ENCODE measurements at places on chromosomes 4 and X.
A peak's percentile ranks its signal among the peaks of the same experiment; 100 is the strongest.

- no peak for DNase-seq
Measured at GRCh38 chr4:182280436-182281111, 37.4 kb downstream of the TENM3 start.

DNA sequence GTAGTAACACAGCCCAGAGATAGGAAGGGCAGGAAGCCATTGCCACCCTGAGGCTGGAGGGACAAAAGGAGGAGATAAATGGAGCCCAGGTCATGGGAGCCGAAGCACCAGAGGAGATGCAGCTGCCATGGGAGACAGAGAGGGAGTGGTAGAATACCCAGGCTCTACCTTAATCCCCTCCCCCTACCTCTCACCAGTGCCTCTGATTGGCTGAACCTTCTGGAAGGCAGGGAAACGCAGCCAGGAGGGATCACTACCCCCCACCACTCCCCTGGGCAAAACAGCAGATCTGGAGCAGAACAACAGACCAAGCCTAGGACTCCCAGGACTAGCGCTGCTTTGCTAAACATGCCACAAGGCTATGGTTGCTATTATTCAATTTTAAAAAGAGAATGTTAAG, 114.2 kb downstream of the ZNF827 start:
- DNase-seq = no peak

- DNase-seq = peak; percentile 12
Measured at GRCh38 chr4:8144359-8144758, 14.3 kb downstream of the ABLIM2 start.

GRCh38 chr4:151358266-151358665, 32.9 kb upstream of the SH3D19 start:
- no peak for DNase-seq

DNA sequence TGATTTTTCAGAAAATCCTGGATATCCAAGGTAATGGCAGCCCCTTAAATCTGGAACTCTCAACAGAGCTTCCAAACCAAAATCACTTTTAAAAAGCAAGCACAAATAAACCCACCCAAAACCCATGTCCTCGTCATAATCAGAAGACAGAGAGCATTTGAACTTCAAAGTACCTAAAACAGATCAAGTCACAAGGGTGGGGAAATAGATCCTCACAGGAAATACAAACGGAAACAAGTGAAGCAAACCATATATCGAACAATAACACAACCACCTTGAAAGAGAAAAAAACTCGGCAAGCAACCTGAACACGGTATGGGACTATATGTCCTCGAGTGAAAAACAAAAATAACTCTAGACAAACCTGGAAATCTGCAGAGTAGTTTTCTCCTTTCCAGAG, 15.9 kb upstream of the CCNQ start:
- DNase-seq = no peak

DNA sequence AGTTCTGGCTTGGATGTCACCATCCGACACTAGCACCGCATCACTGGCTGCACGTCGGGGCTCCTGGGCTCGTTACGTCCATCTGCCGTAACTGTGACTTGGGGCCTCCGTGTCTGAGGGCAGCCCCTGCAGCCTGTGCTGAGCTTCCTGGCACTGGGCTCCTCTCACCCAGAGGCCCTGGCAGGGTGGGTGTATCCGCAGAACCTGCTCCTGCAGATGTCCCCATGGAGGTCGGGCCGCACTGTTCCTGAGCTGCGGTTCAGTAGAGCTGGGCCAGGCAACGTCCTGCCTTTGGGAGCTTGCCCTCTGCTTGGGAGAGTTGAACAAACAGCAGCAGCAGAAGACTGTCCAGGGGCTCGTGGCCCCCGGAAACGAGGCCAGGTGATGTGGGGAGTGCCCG, 71.4 kb downstream of the RGS12 start:
- DNase-seq = no peak

GRCh38 chrX:72262077-72262476, 15.0 kb downstream of the RPS4X start:
- no peak for DNase-seq

- peak; percentile 25 for DNase-seq
Measured at GRCh38 chr4:119286377-119287002, 35.4 kb downstream of the FABP2 start.

- peak; percentile 44 for DNase-seq
Measured at GRCh38 chr4:78734441-78735162, 41.5 kb upstream of the BMP2K start.

DNA sequence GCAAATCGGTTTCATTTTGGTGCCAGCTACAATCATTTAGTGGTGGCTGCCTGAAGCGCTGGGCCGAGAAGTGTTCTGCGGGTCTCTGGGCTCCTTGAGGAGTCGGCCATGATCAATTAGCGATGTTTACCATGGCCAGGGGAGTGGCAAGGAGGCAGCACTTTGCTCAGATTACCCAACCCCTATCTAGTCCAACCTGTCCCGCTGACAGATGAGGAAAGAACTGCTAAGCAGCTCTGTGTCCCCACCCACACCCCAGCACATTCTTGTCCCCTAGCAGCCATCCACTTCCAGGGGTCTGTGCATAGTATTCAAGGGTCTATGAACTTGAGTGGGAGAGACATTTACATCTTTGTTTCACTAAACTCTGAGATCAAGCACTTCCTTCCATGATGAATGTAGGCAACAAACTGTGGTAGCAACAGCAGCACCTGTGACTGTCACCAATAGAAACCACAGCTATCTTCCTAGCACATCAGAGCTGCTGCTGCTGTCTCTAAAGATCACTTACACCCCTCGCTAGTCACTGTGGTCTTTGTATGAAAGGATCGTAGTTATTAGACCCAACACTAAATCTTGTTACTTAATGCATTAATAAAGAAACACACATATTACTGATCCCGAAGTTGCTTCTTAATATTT, 331.6 kb downstream of the BCOR start:
- DNase-seq = no peak

DNA sequence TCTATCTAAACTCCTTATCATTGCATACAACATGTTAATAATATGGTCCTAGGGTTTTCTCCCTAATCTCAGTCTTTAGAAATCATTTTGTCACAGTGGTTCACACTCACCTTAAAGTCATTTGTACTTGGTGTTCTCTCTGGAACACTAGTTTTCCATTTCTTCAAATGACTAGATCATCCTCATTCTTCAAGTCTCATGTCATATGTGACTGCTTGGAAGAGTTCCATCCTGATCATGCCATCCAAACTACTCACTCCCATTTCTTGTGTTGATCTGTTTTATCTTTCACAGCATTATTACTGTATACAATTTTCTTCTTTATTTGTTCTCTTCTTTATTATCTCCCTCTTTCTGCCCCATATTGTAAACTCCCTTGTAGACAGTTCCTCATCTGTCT, 66.5 kb downstream of the HTR2C start:
- DNase-seq = no peak

DNA sequence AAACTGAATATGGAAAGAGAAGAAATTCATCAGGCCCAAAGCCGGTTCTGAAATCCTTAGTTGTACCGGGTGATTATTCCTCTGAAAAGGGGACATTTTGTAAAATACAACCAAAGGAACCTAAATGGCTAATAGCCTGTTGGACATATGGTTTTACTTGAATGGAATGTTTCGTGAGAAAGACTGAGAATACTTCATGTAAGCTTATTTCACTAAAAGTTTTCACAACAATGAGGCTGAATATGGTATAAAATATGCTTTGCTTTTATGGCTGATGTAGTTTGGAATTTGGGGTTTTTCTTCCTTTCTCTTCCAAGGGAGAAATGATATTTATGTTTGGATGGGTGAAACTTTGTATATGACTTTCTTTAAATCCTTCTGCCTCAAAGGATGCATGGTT, 2.7 kb downstream of the GRIA3 start:
- DNase-seq = no peak

GRCh38 chrX:66914080-66914479, 275.2 kb upstream of the EDA2R start:
- no peak for DNase-seq

DNA sequence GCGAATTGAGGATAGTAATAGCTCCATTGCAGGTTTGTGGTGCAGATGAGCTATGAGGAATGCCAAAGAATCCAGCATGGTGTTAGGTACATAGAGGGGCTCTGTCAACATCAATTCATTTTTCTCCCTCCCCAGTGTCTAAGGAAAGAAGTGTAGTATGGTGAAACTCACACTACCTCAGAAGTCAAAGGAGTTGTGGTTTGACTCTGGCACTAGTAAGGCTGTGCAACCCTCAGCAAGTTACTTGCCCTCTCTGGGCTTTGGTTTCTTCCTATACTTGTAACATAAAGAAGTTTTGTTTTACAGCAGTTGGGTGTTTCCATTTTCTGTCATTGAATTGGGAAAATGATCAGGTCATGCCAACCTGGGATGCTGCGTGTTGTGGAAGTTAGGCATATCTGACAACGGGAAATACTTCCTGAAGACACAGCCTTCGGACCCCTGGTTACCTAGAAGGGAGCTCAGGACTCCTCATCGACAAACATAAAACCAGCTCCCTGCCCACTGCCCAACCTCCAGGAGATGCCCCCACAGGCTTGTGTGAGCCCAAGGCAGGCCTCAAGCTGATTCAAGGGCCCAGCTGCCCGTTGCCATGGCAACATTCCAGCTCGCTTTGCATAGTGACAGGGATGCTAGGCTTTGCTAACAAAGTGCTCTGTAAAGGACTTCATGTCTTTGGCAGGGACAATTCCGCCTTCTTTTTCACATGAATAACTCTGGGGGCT, 71.4 kb downstream of the RTL5 start:
- DNase-seq = peak; percentile 10

DNA sequence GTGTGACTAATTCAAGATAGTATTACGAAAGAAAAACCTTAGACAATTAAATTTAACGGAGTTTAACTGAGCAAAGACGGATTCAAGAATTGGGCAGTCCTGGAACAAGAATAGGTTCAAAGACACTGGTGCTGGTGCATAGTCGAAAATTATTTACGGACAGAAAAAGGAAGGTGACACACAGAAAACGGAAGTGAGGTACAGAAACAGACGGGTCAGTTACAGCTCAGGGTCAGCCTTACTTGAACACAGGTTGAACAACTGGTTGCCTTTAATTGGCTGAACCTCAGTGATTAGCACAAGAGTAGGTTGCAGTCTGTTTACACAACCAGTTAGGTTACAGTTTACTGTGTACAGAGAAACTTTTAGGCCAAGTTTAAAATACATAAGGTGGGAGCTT, 31.5 kb downstream of the KLHL8 start:
- no peak for DNase-seq

- DNase-seq = peak; percentile 50
Measured at GRCh38 chrX:109890910-109891502, 111.9 kb upstream of the TMEM164 start.

DNA sequence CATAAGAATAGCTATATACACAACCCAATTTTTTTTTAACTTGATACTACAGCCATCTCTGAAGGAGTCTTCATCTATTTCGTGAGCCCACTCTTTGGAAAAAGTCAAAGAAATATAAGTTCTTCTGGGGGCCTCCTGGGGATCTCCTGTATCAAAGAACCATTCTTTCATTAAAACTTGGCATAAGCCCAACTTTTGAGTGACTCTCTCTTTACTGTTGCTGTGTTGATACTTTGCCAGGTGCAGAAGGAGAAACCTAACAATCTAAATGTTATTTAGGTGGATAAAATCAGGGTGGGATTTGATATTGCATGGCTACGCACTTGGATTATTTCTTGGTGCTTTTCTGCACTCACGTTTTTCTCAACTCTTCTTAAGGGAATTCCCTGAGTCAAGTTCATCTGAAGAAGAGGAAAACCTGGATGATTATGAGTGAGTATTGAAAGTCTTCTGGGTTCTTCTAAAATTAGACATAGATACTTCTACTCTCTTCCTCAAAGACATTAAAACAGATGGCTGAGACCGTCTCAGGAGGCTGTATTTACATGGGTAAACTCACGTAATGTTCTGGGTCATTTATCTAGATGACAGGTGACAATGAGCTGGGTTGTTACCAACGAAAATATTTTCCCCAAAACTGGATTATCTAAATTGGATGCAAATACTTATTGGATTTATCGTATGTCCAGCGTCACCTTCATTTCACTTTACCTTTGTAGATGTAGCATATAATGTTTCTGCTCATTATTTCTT, 25.2 kb downstream of the BMX start:
- DNase-seq = peak; percentile 23

DNA sequence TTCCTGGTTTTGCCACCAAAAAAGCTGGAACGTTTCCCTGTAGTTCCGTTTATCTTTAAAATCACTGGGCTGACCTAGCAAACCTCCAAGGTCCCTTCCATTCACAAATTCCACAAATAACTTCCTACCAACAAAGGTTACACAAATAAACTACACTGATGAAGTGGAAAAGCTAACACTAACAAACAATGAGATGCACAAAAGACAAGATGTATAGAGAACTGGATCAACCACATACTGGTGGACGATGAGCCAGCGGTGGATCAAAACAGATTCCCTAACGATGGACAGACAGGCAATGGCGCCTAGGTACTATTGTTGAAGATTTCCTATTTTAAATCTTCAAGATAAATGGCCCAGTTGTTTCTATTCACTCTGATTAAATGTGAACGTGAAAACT, 15.5 kb downstream of the AFAP1 start:
- no peak for DNase-seq

DNA sequence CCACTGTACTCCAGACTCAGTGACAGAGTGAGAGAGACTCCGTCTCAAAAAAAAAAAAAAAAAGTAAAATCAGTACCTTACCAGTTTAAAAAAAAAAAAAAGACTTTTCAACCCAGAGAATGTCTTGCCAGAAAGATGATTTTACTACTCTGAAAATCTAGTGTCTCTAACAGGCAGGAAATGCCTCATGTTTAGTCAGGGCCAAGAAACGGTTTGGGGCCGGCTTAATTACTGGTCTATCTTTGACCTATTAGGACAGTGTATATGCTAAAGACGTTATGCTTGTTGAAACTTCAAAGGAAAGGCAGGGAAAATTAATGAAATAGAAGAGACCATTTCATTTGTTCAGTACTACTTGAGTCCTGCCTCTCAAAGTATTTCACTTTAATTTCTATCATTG, 9.9 kb downstream of the BEND4 start:
- no peak for DNase-seq

- DNase-seq = no peak
Measured at GRCh38 chrX:139246295-139246694, 284.2 kb upstream of the F9 start.

- no peak for DNase-seq
Measured at GRCh38 chrX:18598413-18598812, 73.5 kb downstream of the RS1 start.

- no peak for DNase-seq
Measured at GRCh38 chr4:87153078-87153870, 67.1 kb downstream of the KLHL8 start.

DNA sequence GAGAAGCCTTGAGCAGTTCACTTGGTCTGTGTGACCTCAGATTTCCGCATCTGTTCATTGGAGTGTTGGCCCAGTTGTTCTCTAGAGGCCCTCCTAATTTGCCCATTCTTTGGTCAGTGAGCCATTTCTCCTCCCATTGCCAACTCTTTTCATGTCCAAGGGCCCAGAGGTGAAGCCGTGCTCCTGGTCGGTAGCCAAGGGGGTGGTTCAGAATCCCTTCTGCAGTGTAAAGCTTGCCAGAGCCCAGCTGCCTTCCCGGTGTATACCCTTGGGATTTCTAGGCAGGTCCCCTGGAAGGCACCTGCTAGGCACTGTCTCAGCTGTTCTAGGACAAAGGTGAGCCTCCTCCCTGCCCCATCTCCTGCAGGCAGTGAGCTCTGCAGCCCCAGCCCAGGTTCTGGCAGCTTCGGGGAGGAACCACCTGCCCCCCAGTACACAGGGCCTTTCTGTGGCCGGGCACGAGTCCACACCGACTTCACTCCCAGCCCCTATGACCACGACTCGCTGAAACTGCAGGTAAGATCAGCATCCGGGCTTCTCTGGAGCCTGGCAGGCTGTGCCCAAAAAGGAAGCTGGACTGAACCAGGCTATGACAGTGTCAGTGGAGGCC, 12.3 kb downstream of the SASH3 start:
- DNase-seq = no peak
